Fibroblast of lung (primary cell): ENCODE measurements at places on chromosomes 16 and 17.

DNA sequence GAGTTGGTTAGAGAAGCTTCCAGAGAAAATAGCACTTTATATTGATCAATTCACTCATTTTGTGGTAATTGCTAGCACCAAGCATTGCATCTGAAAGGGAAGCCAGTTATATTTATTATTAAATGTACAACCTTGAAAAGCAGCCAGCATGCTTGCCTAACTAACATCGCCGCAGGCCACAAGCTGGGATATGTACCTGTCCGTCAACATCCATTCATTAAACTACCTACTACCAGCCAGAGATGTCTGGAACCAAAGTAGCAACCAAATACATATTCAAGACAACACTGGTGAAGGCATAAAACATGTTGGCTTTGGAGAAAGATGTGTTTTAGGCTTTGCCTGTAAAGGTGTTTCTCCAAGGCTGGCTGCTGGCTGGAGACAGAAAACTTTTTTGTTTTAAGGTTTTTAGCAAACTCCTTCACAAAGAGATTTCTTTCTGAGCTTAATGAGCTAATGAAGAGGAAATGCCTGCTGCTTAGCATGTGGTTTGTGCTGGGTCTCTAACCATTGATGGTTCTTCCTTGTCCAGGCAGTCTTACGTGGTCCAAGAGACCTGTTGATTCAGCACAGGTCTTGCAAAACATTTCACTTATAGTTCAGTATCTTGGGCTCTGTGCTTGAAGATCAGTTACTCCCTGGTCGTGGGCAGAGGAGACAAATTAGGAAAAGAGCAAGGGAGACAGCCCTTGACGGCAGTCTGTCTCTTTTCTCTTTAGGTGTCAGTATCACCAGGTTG is 3.1 kb downstream of the ITPRIPL2 start:
- H3K4me1 ChIP-seq, result peaks cover 37% of the 10 kb centered on the region
- peak overlapping the region; percentile 26 for H3K4me3 ChIP-seq
- peak overlapping the region; percentile 63 for H3K27ac ChIP-seq
- H3K36me3 ChIP-seq, result peaks cover 10% of the 10 kb centered on the region
- H3K27me3 ChIP-seq, result no peaks in the 10 kb centered on the region

- H3K4me1 ChIP-seq, result no peaks in the 10 kb centered on the region
- no peaks in the 10 kb centered on the region for H3K36me3 ChIP-seq
- H3K4me3 ChIP-seq, result no peak overlapping the region
- no peak overlapping the region for H3K27ac ChIP-seq
- no peaks in the 10 kb centered on the region for H3K27me3 ChIP-seq
Observed at GRCh38 chr17:28029044-28029443, 13.4 kb upstream of the NLK start.

GRCh38 chr16:67922740-67923139 is 8.9 kb downstream of the CTRL start:
- no peak overlapping the region for H3K27ac ChIP-seq
- no peaks in the 10 kb centered on the region for H3K27me3 ChIP-seq
- H3K4me1 ChIP-seq, result peaks cover 6% of the 10 kb centered on the region

GRCh38 chr16:67404740-67405226 is 11.5 kb upstream of the TPPP3 start:
- no peak overlapping the region for H3K4me3 ChIP-seq
- peaks cover 24% of the 10 kb centered on the region for H3K4me1 ChIP-seq
- H3K27me3 ChIP-seq, result no peaks in the 10 kb centered on the region
- H3K36me3 ChIP-seq, result no peaks in the 10 kb centered on the region

DNA sequence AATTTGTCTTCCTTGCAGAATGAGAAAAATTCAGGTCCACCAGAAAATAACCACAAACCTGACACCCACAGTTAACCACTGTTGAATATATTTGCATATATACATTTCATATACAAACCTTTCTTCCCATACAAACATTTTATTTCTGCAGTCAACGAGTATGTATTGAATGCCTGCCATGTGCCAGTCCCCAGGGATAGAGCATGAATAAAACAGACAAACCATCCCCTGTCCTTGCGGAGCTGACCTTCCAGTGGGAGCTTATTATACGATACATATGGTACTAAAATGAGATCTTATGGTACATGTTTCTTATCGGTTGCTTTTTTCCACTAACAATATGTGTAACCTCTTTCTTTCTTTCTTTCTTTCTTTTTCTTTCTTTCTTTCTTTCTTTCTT is 116.7 kb downstream of the PITPNC1 start:
- no peaks in the 10 kb centered on the region for H3K36me3 ChIP-seq
- no peak overlapping the region for H3K4me3 ChIP-seq
- DNase-seq, result no peak
- peaks cover 17% of the 10 kb centered on the region for H3K4me1 ChIP-seq
- no peak overlapping the region for H3K27ac ChIP-seq
- H3K27me3 ChIP-seq, result no peaks in the 10 kb centered on the region

- H3K27ac ChIP-seq, result no peak overlapping the region
- DNase-seq, result peak; percentile 42
- no peaks in the 10 kb centered on the region for H3K27me3 ChIP-seq
- H3K4me3 ChIP-seq, result no peak overlapping the region
Observed at GRCh38 chr17:65564793-65565192, 3.3 kb upstream of the AXIN2 start.

DNA sequence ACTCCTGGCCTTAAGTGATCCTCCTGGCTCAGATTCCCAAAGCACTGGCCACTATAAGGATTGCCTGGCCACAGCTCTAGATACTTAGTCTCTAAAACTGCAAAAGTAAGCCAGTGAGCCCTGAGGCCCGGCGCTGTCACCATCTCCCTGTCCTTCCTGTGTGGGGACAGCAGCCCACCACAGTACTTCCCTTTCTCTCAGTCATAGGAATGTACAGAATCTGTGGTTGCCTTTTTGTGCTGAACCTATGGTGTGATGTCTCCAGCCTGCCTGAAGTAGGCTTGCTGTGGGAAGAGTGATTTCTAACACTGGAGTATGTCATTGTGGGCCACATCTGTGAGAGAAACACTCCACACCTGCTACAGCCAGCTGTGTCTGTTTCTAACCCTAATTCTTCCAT is 24.7 kb downstream of the NTAN1 start:
- H3K4me1 ChIP-seq, result no peaks in the 10 kb centered on the region
- peaks cover 35% of the 10 kb centered on the region for H3K36me3 ChIP-seq
- no peaks in the 10 kb centered on the region for H3K27me3 ChIP-seq
- no peak overlapping the region for H3K27ac ChIP-seq

- DNase-seq, result peak; percentile 69
- H3K36me3 ChIP-seq, result peaks cover 3% of the 10 kb centered on the region
- no peak overlapping the region for H3K4me3 ChIP-seq
- no peak overlapping the region for H3K27ac ChIP-seq
Observed at GRCh38 chr16:20799599-20799998, 6.7 kb downstream of the ERI2 start.

DNA sequence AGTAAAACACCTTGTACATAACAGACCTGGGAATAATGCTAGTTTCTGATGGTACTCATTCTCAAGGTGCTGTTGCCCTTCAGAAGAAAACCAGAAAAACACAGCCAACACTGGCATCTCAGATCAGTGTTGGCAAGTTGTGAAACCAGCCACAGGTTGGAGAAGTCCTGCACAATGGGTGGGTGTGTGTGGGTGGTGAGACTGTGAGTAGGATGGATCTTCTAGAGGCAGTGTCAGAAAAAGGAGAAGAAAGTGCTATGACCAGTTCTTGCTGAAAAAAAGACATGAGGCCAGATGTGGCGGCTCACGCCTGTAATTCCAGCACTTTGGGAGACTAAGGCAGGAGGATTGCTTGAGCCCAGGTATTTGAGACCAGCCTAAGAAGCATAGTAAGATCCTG is 35.2 kb upstream of the SMIM36 start:
- no peaks in the 10 kb centered on the region for H3K4me1 ChIP-seq
- H3K27me3 ChIP-seq, result no peaks in the 10 kb centered on the region
- H3K36me3 ChIP-seq, result no peaks in the 10 kb centered on the region
- no peak for DNase-seq
- no peak overlapping the region for H3K4me3 ChIP-seq

GRCh38 chr17:81808778-81809555 is 5.0 kb downstream of the GCGR start:
- no peak overlapping the region for H3K27ac ChIP-seq
- peaks cover 34% of the 10 kb centered on the region for H3K27me3 ChIP-seq
- no peak overlapping the region for H3K4me3 ChIP-seq
- no peaks in the 10 kb centered on the region for H3K4me1 ChIP-seq
- no peaks in the 10 kb centered on the region for H3K36me3 ChIP-seq

DNA sequence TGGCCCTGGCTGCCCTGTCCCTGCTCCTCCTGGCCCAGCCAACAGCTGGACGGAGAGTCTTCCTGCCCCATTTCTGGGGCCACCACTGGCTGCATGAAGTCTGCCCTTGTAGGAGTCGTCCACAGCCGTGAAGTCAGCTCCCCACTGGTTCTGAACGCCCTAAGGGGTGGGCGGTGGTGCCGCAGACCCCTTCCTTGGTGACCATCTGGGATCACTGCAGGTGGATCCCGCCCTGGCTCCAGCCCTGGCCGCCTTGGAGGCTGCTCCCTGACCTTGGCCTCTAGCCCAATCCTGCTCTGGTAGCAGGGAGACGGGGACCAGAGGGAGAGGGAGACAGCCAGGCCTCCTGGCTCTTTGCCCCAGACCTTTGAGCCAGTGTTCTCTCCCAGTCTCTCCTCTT is 35.4 kb downstream of the MGAT5B start:
- H3K27me3 ChIP-seq, result no peaks in the 10 kb centered on the region
- H3K27ac ChIP-seq, result no peak overlapping the region
- H3K36me3 ChIP-seq, result no peaks in the 10 kb centered on the region
- DNase-seq, result no peak
